Stimulated activated CD8-positive, alpha-beta memory T cell treated with anti-CD3 and anti-CD28 coated beads, Interleukin-7, amount 100 ng/mL, for 4 hours (primary cell): ENCODE measurements at places on chromosomes 12 and 14.

GRCh38 chr14:84544486-84545131 is 985.3 kb upstream of the FLRT2 start:
- DNase-seq: no peak

DNA sequence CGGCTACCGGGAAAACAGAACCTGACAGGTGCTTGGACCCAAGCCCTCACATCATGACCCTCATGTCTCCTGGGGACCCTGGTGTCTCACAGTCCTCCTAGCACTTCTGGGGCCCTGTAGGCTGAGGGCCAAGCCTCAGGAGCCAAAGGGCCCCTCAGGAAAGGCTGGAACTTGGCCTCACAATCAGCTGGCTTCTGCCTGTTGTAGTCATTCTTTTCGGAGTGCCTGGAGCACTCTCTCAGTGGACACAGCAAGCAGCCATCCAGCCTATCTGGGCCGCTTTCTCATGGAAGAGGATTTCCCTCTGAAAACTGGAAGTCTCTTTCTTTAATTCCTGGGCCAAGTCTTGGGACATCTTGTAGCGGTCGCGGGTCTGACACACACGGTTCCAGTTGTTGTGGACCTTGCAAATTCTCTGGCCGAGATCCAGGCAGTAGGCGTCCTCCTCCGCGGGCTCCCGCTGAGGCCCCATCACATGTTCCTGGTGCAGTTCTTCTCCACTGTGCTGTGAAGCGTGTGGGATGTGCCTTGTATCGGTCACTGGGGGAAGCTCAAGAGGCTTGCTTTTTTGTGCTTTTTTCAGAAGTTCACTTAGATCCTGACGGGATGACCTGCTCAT is 169.3 kb downstream of the EMP1 start:
- no peak for DNase-seq

- DNase-seq: no peak
These were observed 41.5 kb downstream of the TEAD4 start for GRCh38 chr12:3000548-3001275.

DNA sequence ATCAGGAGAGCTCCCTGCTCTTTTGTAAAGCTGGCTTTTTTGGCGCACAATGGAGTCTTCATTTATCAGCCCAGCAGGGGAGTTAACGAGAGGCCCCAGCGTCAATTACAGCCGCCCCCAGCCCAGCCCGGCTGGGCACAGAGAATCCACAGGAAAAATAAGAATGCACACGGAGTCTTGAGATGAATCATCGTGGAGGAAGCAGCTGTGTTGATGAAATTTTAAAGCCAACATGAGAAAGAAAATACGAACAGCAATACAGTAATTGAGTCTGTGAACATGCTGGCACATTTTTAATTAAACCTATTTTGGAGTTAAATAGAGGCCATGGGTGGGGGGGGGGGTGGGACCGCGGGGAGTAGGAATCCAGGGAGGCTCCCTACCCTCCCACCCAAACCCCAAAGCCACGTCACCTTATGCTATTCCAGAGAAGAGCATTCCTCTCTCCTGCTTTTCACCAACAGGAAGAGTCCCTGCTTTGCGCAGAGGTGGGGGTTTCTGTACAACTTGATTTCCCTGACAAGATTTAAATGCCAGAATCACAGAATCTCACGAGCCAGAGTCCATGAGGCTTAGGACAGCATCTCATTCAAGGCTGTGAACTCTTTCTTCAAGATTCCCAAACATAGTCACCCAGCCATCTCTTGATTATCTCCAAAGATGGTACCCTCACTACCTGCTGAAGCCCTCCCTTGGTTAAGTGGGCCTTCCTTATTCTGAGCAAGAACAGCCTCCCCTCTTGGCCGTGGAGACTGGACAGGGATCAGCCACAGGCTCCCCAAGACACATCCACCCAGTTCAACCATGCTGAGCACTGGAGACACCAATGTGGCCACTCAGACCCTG is 50.3 kb downstream of the CCNK start:
- no peak for DNase-seq

GRCh38 chr12:119681111-119681510 is 13.2 kb downstream of the PRKAB1 start:
- DNase-seq: no peak

DNA sequence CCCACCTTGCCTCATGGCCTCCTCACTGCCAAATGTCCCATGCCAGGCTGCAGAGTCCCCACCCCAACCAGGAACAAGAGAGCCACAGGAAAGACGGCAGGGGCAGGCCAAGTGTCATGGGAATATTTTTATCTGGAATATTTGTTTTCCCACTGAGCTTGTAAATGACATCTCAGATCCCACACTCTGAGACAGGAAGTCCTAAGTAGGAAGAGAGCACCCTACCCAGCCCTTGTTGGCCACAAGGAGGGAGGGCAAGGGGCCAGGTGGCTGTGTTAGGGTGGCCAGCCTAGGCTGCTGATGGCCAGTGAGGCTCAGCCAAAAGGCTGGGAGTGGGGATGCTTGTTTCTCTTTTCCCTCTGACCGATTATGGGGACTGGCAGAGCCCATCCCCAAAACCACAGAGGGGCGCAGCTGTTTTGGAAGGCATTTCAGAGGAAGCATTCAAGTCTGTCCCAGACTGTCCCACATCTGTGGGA is 7.7 kb upstream of the MEG3 start:
- DNase-seq: no peak

GRCh38 chr14:71931492-71932228 is 569 bp upstream of the RGS6 start:
- no peak for DNase-seq

GRCh38 chr12:51621156-51621922 is 30.3 kb downstream of the SCN8A start:
- DNase-seq: no peak

GRCh38 chr14:59017285-59017965 is 171.0 kb upstream of the DAAM1 start:
- DNase-seq: no peak

- no peak for DNase-seq
These were observed 130.1 kb upstream of the NEDD1 start for GRCh38 chr12:96776908-96777307.

DNA sequence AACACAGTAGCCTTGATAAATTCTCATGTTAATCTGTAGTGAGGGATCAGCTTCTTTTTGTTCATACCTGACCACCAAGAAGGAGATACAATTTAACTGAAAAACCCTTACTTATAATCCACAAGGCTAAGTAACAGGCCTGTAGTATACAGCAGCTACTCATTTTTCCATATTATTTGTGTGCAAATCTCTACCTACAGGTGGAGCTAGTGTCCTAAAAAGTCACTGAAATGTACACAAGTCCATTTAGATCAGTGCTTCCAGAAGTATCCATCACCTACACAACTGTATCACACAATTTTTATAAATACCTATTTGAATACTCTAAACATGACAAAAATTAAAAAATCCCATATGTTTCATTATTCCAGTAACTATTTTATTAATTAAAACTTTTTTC is 173.2 kb downstream of the SLC35F4 start:
- DNase-seq: no peak

GRCh38 chr14:49792618-49793017 is 24.7 kb downstream of the KLHDC2 start:
- DNase-seq: no peak

GRCh38 chr14:33508126-33509062 is 442.5 kb downstream of the EGLN3 start:
- no peak for DNase-seq

DNA sequence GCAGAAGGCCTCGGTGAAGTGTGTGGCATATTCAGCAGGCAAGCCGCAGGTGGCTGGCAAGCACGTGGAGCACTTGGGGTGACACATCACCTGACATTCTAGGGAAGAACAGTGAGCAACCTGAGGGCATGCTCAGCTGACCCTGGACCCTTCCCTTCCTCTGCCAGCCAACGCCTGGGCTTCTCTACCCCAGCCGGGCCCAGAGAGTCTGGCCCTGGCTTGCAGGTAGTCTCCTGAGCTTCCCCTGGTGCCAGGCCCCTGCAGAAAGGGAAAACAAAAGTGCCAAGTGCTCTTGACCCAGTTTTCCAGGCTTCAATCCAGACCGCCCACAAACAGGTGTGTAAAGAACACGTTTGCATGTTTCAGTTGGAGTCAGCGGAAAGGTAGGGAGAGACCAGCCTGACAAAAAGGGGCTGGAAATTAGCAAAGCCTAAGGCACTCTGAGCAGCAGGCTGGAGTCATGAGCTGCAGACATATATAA is 45.7 kb downstream of the PRKAB1 start:
- no peak for DNase-seq

- DNase-seq: no peak
These were observed 21.8 kb downstream of the SENP1 start for GRCh38 chr12:48084066-48084465.

- no peak for DNase-seq
These were observed 264.0 kb downstream of the FUT8 start for GRCh38 chr14:65676361-65677014.

- DNase-seq: no peak
These were observed 55.4 kb downstream of the SCAF11 start for GRCh38 chr12:45934956-45935355.

GRCh38 chr14:75928690-75929181 is 53.1 kb downstream of the TGFB3 start:
- DNase-seq: no peak

DNA sequence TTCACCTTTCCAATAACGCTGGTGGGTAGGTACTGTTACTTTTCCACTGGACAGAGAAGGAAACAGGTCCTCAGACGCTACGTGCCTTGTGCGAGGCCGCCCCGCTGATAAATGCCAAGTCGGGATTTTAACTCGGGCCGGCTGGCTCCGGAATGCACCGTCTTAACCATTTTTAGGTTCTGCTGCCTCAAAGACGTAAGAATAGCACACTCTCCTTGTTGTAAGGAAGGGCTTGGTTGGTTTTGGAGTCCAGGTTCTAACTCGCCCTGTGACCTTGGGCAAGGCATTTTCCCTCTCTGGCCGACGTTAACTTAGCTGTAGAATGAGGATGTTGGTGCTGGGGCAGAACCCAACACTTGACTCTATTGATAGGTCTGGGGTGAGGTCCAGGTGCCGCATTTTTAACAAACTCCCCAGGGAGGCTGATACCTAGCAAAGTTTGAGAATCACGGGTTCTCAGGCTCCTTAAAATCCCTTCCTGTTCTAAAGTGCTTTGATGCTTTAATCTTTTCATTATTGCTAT is 814 bp downstream of the ANKRD13A start:
- DNase-seq: no peak

GRCh38 chr14:71061458-71061857 is 154.2 kb downstream of the PCNX1 start:
- no peak for DNase-seq

GRCh38 chr14:58669556-58670200 is 31.9 kb downstream of the DACT1 start:
- DNase-seq: no peak

GRCh38 chr14:33805593-33805992 is 145.3 kb downstream of the EGLN3 start:
- no peak for DNase-seq

GRCh38 chr12:80273144-80273543 is 170.9 kb upstream of the PTPRQ start:
- DNase-seq: no peak

DNA sequence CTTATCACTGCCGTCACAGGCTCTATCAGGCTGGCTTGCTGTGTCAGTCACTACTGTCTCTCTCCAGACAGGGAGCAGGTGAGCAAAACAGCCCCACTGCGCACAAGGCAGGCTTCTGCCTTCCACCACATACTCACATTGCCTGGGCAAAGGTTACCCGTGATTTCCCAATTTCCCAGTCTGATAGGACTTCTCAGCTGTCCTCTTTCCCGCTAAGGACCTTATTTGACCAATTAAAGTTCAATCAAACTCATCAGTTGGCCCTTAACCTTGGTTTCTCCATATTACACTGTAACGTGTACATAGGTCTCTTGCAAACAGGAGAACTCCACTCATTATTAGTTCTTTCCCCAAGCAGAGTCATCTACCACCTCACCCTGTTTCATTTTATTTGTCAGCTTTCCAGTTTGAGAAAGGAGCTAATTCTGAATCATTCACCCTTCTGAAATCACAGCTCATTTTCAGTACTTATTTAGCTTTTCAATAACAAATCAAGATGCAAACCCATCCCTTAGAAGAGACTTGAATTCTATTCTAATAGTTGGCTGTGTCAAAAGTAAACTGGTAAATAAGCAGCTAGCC is 170.8 kb downstream of the ESR2 start:
- no peak for DNase-seq

DNA sequence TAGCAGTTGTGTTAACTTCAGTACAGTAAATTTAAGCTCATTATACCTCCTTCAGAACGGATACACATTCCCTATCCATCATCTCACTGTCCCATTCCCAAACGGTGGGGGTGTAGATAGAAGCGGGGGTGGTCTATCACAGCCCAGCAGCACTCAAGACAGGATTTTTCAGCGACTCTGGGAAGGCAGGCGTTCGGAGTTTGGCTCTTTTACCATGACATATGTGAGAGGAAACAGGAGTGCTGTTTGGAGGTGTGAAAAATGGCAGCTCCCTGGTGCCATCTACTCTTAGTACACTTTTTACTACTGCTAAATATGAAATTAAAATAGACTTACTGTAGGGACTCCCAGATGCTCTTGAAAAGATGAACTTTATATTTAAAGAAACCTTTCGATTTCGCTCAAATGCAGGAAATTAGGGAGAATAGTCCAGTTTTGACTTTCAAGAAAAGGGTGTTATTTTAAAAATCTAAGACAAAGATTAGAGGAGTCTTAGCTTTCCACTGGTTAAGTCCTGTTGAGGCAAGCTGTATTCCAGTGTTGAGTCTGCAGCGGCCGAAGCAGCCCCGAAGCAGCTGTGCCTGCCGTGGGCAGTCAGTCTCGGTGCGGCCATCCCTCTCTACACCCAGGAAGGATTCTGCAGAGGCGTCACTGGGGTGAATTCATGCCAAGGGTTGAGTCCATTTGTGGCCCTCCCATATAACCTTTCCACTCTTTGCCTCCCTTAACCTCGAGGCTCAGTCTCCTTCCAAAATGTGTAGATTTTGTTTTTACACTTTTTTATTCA is 42.1 kb downstream of the KCNMB4 start:
- no peak for DNase-seq

GRCh38 chr14:75636100-75636692 is 24.5 kb downstream of the ERG28 start:
- DNase-seq: no peak

DNA sequence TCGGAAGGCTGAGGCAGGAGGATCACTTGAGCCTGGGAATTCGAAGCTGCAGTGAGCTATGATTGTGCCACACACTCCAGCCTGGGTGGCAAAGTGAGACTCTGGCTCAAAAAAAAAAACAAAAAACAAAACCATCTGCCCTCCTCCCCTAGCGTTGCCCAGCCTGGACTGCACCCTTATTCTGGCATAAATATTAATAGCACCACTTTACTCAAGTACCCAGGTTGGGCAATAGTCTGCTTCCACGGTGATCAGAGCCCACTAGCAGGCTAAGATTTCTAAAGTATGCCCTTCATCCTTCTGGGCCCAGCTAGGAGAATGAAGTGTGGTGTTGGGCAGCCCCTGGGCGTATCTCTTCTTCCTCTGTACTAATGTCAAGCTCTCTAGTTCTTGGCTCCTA is 33.3 kb downstream of the KCTD10 start:
- no peak for DNase-seq
